ENCODE measurements at places on chromosomes 6 and 20. TPM values are rescaled to one million over a fixed set of nuclear protein-coding genes. Genes with fewer than 3 reads are reported as not detected.

Gene SLC22A1
- 2.0 TPM for total RNA-seq

Gene CLDN20
- total RNA-seq, result not detected

Gene SIRPD
- total RNA-seq, result not detected

Gene KIAA1755
- total RNA-seq, result 11.3 TPM

Gene GNAS
- 901 TPM for total RNA-seq

Gene CRIP3
- total RNA-seq, result not detected

Gene CALHM6
- total RNA-seq, result 0.98 TPM

Gene IER3
- total RNA-seq, result 46.3 TPM

Gene RGS17
- under 0.01 TPM for total RNA-seq

Gene CRISP3
- not detected for total RNA-seq

Gene PERP
- total RNA-seq, result 96.2 TPM

Gene LST1
- total RNA-seq, result not detected

Gene BPI
- not detected for total RNA-seq

Gene MOG
- total RNA-seq, result not detected

Gene SDC4
- total RNA-seq, result 382 TPM

Gene CCM2L
- total RNA-seq, result not detected

Gene DPPA5
- not detected for total RNA-seq

Gene EPPIN
- 0.11 TPM for total RNA-seq

Gene MAP1LC3A
- total RNA-seq, result 43.6 TPM

Gene SNHG17
- 7.1 TPM for total RNA-seq

Gene HLA-DRB1
- 0.22 TPM for total RNA-seq

Gene MUC22
- total RNA-seq, result not detected

Gene VWA7
- 3.8 TPM for total RNA-seq

Gene ELOVL4
- 2.3 TPM for total RNA-seq

Gene DCBLD1
- total RNA-seq, result 21.6 TPM

Gene HAO1
- total RNA-seq, result not detected

Gene SPAG4
- total RNA-seq, result 2.7 TPM

Gene ZNF334
- total RNA-seq, result 12.2 TPM

Gene CNBD2
- 3.5 TPM for total RNA-seq

Gene NINL
- total RNA-seq, result 23.6 TPM

Gene CST5
- total RNA-seq, result not detected

Gene SRMS
- not detected for total RNA-seq

Gene SLC17A1
- total RNA-seq, result not detected

Gene STMND1
- total RNA-seq, result not detected

Gene UST
- 0.87 TPM for total RNA-seq

Gene NKAIN4
- not detected for total RNA-seq

Gene SLC44A4
- 0.11 TPM for total RNA-seq

Gene TUBB2A
- total RNA-seq, result 55.4 TPM

Gene TRIM39
- total RNA-seq, result 18.0 TPM

Gene C6orf163
- 0.76 TPM for total RNA-seq

Gene CCN6
- total RNA-seq, result not detected

Gene SERPINB1
- 5.4 TPM for total RNA-seq

Gene CDC40
- 14.5 TPM for total RNA-seq

Gene CDH4
- total RNA-seq, result under 0.01 TPM
